T-helper 1 cell (primary cell): ENCODE measurements at places on chromosomes 1 and 21.

DNA sequence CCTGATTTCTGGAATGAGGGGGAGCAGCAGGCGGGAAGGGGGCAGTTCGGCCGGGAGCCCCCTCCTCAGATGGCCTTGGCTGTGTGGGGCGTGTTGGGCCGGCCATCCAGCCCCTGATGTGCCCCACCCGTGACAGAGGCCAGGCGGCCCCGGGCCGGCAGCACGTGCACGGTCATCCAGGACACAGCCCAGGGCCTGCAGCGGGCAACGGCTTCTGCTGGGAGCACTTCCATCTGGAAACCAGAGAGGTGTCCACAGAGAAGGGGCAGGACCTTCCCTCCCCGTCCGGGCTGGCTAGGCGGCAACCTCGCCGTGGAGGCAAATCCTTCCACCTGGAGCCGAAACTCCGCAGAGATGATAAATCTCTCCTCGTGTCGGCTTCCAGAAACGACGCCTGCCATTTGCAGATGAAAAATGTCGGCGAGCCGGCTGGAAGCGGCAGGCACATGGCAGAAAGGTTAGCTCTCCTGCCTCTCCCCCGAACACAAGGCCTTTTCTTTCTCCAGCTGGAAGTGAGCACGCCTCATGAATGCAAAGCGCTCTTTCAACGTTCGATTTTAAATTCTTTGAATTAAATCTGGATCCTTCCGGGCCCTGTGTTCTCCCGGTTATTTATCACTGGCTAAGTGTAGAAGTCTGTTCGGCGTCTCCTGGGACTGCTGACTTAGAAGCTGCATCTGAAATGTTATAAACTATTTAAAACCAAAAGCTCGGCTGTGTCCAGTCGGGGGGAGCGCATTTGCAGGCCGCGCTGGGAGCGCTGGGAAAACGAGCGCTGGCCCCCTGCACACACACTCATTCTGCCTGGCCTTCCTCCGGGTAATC is 9.4 kb upstream of the ACTRT2 start:
- no peak for DNase-seq

DNA sequence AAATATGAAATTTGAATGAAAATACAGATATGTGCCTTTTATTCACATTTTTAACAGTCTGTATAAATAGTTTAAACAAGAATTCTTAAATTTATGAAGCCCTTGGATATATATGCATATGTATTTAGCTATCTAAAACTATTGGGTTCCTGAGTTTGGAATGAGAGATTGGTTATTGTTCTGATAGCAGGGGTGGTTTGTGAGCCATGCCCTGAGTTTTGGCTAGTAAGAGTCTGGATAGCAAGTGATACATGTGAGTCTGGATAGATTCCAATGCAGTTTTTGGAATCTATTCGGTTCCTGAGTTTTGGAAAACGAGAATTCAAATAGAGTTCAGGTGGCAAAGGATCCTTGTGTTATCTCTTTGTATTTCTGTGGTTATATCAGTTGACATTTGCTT is 2.8 kb downstream of the MAN1A2 start:
- DNase-seq: no peak

GRCh38 chr1:22500471-22500870 is 48.8 kb downstream of the ZBTB40 start:
- DNase-seq: no peak

- DNase-seq: no peak
Measured at GRCh38 chr21:36100971-36101641, 31.3 kb downstream of the CBR1 start.

DNA sequence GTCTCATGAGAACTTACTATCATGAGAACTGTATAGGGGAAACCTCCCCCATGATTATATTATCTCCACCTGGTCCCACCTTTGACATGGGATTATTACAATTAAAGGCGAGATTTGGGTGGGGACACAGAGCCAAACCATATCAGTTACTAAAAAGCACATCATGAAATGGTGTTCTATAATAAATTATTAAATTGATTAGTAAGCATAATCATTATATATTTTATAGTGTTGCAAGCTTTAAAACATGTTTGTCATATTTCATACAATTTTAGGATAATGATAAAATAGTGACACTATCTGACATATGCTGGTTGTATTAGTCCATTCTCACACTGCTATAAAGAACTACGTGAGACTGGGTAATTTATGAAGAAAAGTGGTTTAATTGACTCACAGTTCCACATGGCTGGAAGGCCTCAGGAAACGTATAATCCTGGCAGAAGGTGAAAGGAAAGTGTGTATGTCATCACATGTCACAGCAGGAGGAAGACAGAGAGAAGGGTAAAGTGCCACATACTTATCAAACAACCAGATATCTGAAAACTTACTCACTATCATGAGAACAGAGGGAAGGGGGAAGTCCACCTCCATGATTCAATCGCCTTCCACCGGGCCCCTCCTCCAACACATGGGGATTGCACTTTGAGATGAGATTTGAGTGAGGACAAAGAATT is 539.2 kb upstream of the OLFM3 start:
- DNase-seq: no peak

DNA sequence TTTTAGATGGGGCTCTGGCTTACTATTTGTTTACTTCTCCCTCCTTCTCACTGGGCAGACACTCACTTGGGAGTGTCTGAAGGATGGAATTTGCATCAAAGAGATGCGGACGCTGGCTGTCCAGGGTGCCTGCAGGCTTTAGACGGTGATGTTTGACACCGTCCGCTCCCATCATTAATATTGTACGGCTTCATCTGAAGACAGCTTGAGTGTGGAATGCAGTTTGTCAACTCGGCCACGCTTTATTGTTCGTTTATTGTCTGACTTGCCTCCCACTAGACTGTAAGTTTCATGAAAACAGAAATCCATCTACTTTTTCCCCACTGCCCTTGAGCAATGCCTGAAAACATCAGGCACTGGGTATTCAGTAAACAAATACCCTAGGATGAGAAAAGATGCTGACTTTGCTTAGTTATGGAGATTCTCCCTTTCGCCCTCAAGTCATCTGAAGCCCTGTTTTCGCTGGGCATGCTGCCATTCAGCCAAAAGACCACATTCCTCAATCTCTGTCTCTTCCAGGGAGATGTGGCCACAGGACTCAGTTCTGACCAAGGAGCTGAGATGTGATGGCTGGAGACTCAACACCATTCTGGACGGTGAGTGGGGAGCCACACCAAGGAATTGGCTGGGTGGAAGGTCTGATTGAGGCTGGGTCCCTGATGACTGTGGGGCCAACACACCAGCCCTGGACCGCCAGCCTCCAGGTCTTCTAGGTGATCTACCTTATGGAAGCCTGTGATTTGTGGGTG is 87.6 kb downstream of the BCAR3 start:
- DNase-seq: no peak

DNA sequence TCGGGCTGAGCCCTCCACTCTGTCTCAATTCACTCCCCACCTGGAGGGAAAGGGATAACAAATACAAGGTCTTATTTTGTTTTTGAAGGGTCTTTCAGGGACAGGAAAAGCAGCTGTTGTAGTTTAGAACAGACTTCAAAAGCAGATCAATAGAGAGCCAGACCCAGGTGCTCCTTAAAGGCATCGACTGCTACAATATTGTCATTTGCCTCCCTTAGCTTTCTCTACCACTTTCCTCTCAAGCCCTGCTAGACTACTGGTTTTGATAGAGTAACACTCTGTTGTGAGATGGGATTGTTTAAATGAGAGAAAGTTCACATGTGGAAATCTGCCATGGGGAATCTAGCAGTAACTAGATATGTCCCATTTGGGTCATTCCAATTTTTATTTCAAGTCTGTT is 24.0 kb downstream of the RGS7 start:
- no peak for DNase-seq

GRCh38 chr1:180168786-180169639 is 14.3 kb downstream of the QSOX1 start:
- DNase-seq: no peak

DNA sequence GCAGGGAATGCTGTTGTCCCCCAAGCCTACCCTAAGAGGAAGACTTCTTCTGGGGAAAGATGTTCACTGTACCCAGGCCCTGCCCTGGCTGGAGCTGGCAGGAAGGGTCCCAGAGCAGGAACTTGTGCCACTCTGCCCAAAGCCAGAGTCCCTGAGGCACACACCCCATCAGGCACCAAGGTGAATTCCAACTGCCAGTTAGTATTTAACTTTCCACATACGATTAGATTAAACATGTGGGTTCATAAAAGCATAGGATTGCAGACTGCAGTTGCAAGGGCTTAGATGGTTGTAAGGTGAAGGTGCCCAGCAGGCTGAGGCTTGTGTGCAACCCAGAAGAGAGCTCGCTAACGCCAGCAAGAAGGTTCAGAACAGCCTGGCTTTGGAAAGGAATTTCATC is at the start of gene KCNE2:
Gene KCNE2, plus strand, starts transcription at position 274 of the 400 bp plus-strand sequence. CDS start 6,473 bp downstream, outside the sequence.
- no peak for DNase-seq

- peak; percentile 45 for DNase-seq
Measured at GRCh38 chr1:202154766-202155477, 5.5 kb downstream of the PTPN7 start.

GRCh38 chr1:12433323-12434053 is 184.5 kb downstream of the DHRS3 start:
- DNase-seq: no peak

DNA sequence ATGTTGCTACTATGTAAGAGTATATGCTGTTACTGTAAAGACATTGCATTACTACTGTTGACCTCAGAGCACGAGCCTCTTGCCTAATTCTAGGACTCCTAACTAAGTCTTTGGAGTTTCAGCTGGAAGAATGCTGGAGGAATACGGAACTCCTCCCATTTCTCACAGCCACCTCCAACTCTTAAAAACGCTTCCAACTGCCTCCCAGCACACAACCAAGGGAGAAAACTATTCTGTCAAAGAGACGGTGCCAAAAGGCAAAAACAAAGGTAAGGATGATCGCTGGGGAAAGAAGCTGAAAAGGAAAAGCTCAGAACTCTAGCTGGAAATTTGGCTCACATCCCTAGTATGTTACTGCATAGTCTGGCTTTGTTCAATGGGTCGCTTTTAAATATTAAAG is at the start of gene FMO2:
Gene FMO2, plus strand, starts transcription at position 210 of the 400 bp plus-strand sequence. CDS start 414 bp downstream, outside the sequence.
- no peak for DNase-seq

GRCh38 chr21:43808832-43809251 is 19.5 kb downstream of the RRP1 start:
- DNase-seq: no peak

GRCh38 chr21:17422931-17423330 is 89.9 kb upstream of the CXADR start:
- DNase-seq: no peak
